Stimulated activated CD8-positive, alpha-beta memory T cell treated with anti-CD3 and anti-CD28 coated beads, Interleukin-7, amount 100 ng/mL, for 48 hours (primary cell): ENCODE measurements at places on chromosomes 6 and 20.

GRCh38 chr6:128071212-128071611, 170.4 kb upstream of the THEMIS start:
- no peak for DNase-seq

GRCh38 chr20:1204113-1204512, 859 bp downstream of the C20orf202 start:
- no peak for DNase-seq

DNA sequence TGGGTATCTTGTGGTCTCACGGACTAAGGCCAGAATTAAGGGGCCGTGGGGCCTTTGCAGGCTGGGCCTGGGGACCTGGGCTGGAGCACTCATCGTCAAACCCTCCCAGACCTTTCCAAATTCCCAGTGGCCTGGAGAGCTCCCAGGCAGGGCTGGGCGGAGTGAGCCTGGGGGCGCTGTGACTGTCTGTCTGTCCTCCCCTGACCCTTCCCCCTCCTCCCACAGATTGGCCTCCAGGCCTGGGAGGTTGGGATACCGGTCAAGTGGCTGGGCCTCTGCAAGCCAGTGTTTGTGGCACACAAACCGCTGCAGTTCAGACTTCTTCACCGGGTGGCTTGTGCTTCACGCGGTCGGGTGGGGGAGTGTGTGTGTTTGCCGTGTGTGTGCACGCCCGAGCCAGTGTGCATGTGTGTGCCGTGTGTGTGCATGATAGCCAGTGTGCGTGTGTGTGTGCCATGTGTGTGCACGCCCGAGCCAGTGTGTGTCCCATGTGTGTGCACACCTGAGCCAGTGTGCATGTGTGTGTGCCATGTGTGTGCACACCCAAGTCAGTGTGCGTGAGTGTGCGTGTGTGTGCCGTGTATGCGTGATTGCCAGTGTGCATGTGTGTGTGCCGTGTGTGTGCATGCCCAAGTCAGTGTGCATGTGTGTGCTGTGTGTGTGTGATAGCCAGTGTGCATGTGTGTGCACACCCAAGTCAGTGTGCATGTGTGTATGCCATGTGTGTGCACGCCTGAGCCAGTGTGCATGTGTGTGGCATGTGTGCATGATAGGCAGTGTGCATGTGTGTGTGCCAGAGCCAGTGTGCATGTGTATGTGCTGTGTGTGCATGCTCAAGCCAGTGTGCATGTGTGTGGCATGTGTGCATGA, 6.3 kb downstream of the RBBP8NL start:
- no peak for DNase-seq

- no peak for DNase-seq
Measured at GRCh38 chr6:107488875-107489635, 862 bp upstream of the SOBP start.

DNA sequence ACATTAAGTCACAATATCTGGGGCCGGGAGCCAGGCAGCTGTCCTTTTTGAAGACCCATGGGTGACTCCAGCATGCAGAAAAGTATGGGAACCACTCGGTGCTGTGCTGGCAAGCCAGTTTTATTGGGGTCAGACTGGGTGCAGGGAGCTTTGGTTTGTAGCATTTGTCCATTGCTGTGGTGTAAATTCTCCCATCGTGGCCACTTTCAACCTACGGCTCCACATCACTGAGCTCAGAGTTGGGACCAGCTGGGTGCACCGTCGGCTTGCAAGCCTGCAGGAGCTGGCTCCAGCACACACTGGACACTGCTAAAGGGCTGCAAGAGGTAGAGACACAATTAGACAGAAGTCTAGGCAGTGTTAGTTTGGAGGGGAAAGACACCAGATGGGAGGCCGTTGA, 66.9 kb downstream of the SYNJ2 start:
- no peak for DNase-seq

DNA sequence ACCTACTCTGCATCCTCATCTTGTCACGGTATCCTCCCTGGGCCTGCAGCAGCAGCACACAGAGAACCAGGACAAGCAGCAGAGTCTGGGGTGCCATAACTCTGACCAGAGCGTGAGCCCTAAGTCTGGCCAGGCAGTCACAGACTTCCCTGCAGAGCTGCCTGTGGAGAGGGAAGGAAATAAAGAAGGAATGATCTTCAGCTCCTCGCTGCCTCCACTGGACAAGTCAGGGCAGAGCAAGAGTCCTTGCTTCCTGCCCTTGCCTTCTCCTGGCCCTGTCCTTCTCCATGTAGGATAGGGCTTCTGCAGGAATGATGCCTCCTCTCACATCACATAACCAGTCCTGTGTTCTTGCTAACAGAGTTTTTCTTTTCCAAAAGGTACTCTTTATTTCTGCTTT, 15.9 kb upstream of the WFDC11 start:
- DNase-seq, result no peak

DNA sequence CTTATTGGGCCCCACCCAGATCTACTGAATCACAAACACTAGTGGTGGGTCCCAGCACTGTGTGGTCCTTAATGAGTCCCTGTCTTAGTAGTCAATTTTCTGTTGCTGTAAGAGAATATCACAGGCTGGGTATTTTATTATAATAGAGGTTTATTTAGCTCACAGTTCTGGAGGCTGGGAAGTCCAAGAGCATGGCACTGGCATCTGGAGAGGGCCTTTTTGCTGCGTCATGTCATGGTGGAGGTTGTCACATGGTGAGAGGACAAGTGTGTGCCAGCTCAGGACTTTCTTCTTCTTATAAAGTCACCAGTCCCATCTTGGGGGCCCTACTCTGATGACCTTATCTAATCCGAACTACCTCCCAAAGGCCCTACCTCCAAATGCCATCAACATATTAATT, 105.0 kb downstream of the PPP1R14C start:
- DNase-seq, result no peak

DNA sequence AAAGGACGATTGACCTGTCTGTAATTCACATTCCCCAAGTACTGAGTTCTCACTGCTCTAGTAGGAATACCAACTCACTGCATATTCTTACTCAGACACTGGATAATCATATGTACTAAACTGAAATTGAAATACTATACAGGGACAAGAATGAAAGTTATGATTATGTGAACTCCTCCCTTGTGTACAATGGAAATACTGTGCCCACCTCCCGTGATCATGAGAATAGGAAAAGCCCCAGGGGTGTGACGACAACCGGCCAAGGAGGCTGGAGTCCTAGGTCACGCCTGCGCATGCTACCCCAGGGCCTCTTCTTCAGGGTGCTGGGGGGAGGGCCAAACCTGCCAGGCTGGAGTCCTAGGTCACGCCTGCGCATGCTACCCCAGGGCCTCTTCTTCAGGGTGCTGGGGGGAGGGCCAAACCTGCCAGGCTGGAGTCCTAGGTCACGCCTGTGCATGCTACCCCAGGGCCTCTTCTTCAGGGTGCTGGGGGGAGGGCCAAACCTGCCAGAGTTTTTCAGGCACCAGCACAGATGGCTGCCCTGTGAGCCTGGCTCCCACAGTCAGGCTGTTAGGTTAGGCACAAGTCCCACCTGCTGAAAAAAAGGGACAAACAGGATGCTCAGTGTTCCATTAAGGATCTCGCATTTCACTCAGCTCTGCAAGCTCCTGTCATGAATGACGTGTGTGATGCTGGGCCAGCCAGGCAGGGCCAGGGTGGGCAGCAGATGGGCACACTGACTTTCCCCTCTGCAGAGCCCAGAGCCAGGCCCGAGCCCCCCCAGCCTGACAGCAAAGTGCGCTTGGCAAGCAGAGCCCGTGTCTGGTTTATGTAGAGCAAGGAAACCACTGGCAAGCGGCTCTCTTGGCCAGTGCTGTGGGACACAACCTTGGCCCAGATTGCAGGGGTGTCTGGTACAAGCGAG, 107.7 kb downstream of the FOXF2 start:
- no peak for DNase-seq
